ENCODE measurements at places on chromosomes 11 and 22.

- peak; percentile 64 for DNase-seq
- no peaks in the 10 kb centered on the region for H3K4me1 ChIP-seq
- no peak overlapping the region for H3K27ac ChIP-seq
- H3K36me3 ChIP-seq = peaks cover 17% of the 10 kb centered on the region
These were observed 38.7 kb upstream of the TTC36 start for GRCh38 chr11:118488480-118489109.

GRCh38 chr11:96054870-96055705 lies 131.2 kb upstream of the MTMR2 start:
- no peaks in the 10 kb centered on the region for H3K4me1 ChIP-seq
- no peaks in the 10 kb centered on the region for H3K36me3 ChIP-seq
- H3K27ac ChIP-seq = no peak overlapping the region
- DNase-seq = no peak

DNA sequence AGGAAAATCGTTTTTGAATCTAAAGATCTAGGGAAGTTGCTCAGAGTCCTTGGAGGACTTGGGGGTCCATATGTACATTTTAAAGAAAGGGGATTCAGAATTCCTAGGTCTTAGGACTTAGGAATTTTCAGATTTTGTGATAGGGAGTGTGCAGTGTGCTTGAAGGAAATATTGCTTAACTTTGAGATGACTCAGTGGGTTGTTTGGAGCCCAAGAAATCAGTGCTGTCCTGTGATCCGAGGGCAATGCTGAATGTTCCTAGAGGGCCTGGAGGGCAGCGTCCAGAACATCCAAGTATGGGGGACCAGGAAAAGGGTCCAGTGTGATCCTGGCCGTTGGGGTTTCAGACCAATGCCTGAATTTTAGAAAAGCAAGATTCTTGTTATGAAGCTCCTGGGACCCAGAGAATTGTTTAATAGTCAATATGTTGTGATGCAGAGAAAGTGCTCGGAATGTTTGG lies 3.1 kb upstream of the IGF2 start:
- H3K36me3 ChIP-seq = no peaks in the 10 kb centered on the region
- peaks cover 28% of the 10 kb centered on the region for H3K4me1 ChIP-seq
- peaks cover 56% of the 10 kb centered on the region for H3K27me3 ChIP-seq
- DNase-seq = no peak

DNA sequence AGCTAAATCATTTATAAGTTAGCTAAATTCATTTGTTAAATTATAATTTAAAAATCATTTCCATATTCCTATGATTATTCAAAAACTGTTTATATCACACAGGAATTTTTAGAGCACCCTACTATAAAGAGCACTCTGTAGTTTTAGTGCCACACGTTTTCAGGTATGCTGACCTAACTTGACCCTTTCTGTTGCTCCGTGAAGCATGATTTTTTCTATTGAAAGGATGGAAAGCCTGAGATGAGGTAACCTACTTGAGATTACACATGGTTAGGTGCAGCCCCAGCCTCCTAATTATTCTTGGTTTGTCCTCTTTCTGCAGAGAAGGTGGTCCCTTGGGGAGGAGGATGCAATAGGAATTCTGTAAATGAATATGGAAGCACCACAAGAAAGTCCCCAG lies 72.6 kb downstream of the PPFIBP2 start:
- no peak overlapping the region for H3K4me3 ChIP-seq
- DNase-seq = no peak
- no peaks in the 10 kb centered on the region for H3K27me3 ChIP-seq
- H3K4me1 ChIP-seq = no peaks in the 10 kb centered on the region

DNA sequence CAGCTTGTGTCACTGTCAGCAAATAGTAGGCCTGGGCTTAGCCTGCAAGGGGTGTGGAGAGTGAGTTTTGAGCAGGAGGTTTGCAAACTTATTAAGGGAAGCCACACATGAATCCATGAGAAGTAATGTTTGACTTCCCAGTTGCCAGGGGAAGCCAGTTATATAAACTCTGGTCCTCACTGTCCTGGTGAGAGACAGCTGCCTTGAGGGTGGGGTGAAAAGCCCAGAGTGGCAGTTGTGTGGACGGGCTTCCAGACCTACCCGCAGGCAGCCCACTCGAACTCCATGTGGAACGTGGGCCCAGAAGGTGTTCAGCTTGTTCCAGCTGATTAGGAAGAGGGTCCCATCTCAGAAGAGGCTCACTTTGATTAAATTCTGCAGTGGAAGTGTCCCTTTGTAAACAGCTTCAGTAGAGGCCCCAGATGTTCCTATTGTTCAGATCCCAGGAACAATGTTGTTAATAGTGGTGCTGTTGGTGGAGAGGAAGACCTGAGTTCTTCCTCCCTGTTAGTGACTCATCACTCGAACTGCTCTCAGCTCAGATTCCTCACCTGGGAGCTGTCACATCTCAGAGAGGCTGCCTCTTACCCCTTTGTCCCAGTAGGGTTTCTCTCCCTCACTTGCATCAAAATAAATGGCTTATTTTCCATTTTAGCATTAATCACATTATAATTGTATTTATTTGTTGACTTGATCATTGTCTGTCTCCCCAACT lies 63.4 kb downstream of the GRAMD1B start:
- H3K27me3 ChIP-seq = no peaks in the 10 kb centered on the region
- no peaks in the 10 kb centered on the region for H3K36me3 ChIP-seq
- no peaks in the 10 kb centered on the region for H3K4me1 ChIP-seq
- H3K4me3 ChIP-seq = no peak overlapping the region
- DNase-seq = no peak

- peaks cover 16% of the 10 kb centered on the region for H3K4me1 ChIP-seq
- H3K27ac ChIP-seq = no peak within 1 kb of the TSS
- no peaks in the 10 kb centered on the region for H3K36me3 ChIP-seq
- H3K4me3 ChIP-seq = no peak within 1 kb of the TSS
- H3K27me3 ChIP-seq = peaks cover 5% of the 10 kb centered on the region
These were observed at the start of gene SCN4B for GRCh38 chr11:118152552-118153471. SCN4B (minus strand) TSS chr11:118152823; CDS start chr11:118152673, 150 bp downstream.

GRCh38 chr11:93289782-93290463 lies 40.6 kb upstream of the DEUP1 start:
- no peak for DNase-seq
- H3K4me1 ChIP-seq = no peaks in the 10 kb centered on the region
- no peaks in the 10 kb centered on the region for H3K27me3 ChIP-seq
- H3K36me3 ChIP-seq = no peaks in the 10 kb centered on the region
- H3K27ac ChIP-seq = no peak overlapping the region

GRCh38 chr11:131644204-131644795 lies 273.9 kb downstream of the NTM start:
- no peaks in the 10 kb centered on the region for H3K27me3 ChIP-seq
- no peak overlapping the region for H3K27ac ChIP-seq
- DNase-seq = no peak
- H3K36me3 ChIP-seq = no peaks in the 10 kb centered on the region

- H3K27ac ChIP-seq = no peak overlapping the region
- no peak for DNase-seq
These were observed 50.3 kb downstream of the TUG1 start for GRCh38 chr22:31019191-31019930.

GRCh38 chr11:39036021-39036420 lies 2423.4 kb downstream of the LRRC4C start:
- H3K27me3 ChIP-seq = no peaks in the 10 kb centered on the region
- H3K36me3 ChIP-seq = no peaks in the 10 kb centered on the region
- no peak overlapping the region for H3K4me3 ChIP-seq
- no peaks in the 10 kb centered on the region for H3K4me1 ChIP-seq

DNA sequence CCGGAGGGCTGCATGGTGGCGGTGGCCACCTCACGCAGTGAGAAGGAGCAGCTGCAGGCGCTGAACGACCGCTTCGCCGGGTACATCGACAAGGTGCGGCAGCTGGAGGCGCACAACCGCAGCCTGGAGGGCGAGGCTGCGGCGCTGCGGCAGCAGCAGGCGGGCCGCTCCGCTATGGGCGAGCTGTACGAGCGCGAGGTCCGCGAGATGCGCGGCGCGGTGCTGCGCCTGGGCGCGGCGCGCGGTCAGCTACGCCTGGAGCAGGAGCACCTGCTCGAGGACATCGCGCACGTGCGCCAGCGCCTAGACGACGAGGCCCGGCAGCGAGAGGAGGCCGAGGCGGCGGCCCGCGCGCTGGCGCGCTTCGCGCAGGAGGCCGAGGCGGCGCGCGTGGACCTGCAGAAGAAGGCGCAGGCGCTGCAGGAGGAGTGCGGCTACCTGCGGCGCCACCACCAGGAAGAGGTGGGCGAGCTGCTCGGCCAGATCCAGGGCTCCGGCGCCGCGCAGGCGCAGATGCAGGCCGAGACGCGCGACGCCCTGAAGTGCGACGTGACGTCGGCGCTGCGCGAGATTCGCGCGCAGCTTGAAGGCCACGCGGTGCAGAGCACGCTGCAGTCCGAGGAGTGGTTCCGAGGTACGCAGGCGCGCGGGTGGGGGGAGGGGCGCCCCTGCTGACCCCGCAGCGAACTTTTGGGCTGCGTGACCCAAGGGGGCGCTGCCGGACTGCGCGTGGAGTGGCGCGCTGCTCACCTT lies 670 bp downstream of the NEFH start:
- no peak overlapping the region for H3K27ac ChIP-seq
- DNase-seq = no peak
- peaks cover 22% of the 10 kb centered on the region for H3K4me1 ChIP-seq
- peaks cover 7% of the 10 kb centered on the region for H3K27me3 ChIP-seq
- H3K4me3 ChIP-seq = no peak overlapping the region
- no peaks in the 10 kb centered on the region for H3K36me3 ChIP-seq

DNA sequence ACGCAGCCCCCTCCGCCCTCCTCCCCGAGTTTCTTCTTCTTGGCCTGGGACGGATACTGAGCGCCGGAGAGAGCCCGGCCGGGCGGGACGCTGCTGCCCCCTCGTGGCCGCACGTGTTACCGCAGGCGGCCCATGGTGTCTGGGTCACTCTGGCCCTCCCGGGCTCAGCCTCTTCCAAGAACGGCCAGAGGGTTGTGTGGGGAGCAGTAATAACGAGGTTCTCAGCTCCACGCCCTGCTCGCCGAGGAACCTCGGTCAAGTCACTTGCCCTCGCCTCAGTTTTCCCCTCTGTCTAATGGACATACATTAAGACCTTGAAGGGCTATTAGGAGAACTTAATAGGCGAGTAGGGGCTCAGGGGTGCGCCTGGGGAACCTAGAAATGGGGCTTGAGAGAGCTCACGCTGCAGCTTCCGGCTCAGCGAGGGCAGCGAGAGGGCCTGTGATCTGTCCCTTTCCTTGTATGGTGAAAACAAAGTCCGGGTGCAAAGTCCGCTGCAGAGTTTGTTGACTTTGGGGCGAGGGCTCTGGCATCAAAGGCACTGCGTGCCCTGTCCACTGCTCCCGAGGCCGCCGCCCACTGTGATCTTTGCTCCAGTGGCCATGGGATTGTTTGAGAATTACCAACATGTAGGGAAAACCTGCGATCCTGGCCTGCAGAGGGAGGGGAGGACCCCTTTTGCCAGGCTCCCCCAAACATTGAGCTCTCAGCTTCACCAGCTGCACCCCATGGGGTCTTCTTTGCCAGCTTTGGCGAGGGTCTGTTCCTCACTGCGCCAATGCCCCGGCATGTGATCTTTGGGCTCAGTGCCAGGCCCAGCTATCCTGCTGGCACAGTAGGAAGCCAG lies 14.4 kb upstream of the LRP5 start:
- H3K27ac ChIP-seq = peak overlapping the region; percentile 74
- no peaks in the 10 kb centered on the region for H3K27me3 ChIP-seq
- DNase-seq = peak; percentile 81
- H3K4me1 ChIP-seq = peaks cover 19% of the 10 kb centered on the region
- H3K4me3 ChIP-seq = no peak overlapping the region

DNA sequence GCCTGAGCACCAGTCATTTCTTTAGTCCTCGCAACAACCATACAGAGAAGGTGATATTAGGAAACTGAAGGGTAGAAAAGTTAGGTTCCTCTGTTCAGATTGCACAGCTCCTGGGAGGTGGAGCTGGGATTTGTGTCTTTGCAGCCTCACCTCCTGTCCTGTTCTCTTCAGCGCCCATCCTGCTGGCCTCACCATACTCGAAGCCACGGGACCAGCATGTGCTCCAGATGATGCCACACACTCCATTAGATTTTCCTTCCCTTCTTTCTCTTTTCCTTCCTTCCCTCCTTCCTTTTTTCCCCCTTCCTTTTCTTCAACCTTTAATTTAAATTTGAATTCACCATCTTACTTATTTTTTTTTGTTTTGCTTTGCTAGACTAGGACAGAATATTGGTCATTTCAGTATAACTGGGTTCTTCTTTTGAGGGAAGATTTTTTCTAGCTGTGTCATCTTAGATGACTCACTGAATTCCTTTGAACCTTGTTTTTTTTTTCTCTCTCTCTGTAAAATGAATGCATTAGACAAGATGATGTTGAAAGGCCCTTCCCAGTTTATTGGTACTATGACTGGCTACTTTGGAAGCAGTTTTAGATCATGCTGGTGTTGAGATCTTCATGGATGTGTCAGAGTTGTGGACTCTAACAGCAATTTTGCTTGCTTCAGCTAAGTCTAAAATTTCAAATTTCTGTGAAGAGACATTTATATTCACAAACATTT lies 662.5 kb upstream of the TENM4 start:
- no peaks in the 10 kb centered on the region for H3K36me3 ChIP-seq
- H3K4me1 ChIP-seq = no peaks in the 10 kb centered on the region
- no peak for DNase-seq
- H3K4me3 ChIP-seq = no peak overlapping the region
- H3K27ac ChIP-seq = no peak overlapping the region
- H3K27me3 ChIP-seq = no peaks in the 10 kb centered on the region

- H3K27me3 ChIP-seq = no peaks in the 10 kb centered on the region
- no peak overlapping the region for H3K4me3 ChIP-seq
- DNase-seq = peak; percentile 1
- H3K36me3 ChIP-seq = no peaks in the 10 kb centered on the region
These were observed 6.7 kb downstream of the TRIM29 start for GRCh38 chr11:120130991-120131760.

- peak overlapping the region; percentile 98 for H3K27ac ChIP-seq
- no peaks in the 10 kb centered on the region for H3K27me3 ChIP-seq
- H3K4me1 ChIP-seq = peaks cover 59% of the 10 kb centered on the region
- peak; percentile 61 for DNase-seq
- no peaks in the 10 kb centered on the region for H3K36me3 ChIP-seq
These were observed 736 bp downstream of the RDX start for GRCh38 chr11:110295531-110296225.

DNA sequence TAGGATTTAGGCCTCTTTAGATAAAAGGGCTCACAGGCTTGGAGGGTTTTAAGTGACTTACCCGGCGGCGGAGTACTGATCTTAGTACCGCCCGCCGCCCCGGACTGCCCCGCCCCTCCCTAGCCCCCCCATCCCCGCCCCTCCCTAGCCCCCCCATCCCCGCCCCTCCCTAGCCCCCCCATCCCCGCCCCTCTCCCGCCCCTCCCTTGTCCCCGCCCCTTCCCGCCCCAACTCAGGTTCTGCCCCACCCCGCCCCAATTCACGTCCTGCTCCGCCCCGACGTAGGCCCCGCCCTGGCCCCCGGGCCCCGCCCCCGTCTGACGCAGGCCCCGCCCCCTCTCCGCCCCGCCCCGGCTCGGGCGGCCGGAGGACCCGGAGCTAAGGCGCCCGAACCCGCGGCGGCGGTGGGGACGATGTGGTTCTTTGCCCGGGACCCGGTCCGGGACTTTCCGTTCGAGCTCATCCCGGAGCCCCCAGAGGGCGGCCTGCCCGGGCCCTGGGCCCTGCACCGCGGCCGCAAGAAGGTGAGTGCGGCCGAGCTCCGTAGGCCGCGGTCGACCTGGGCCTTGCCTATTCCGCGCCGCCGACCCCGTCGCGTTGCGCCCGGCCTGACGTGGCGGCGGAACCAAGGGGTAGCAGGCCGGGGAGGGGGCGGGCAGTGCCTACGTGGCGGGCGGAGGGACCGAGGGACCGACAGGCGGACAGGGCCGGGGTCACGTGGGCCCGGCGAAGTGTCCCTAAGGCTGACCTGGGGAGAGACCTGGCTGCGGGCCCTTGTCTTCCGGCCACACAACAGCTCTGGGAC lies at the start of gene SCYL1:
SCYL1 (plus strand) TSS at position 343 of the 805 bp plus-strand sequence; CDS start at position 414, 71 bp downstream.
- peak; percentile 83 for DNase-seq
- H3K27me3 ChIP-seq = no peaks in the 10 kb centered on the region
- H3K27ac ChIP-seq = peak within 1 kb of the TSS; percentile 90
- H3K36me3 ChIP-seq = no peaks in the 10 kb centered on the region
- peaks cover 34% of the 10 kb centered on the region for H3K4me1 ChIP-seq
- peak within 1 kb of the TSS; percentile 56 for H3K4me3 ChIP-seq

All from body of pancreas (tissue), 4 donors.